Cardiac atrium fibroblast (primary cell): ENCODE measurements at places on chromosomes 4 and X. TPM values are rescaled to one million over a fixed set of nuclear protein-coding genes. Genes with fewer than 3 reads are reported as not detected.

Gene CLTRN
- not detected in 2 replicates for total RNA-seq

Gene F11
- not detected in 2 replicates for total RNA-seq

Gene XAGE1A
- not detected in 2 replicates for total RNA-seq

Gene CTAG1B
- total RNA-seq, result not detected in 2 replicates

Gene CXorf49
- not detected in 2 replicates for total RNA-seq
